ENCODE measurements at places on chromosomes 11 and 22.

DNA sequence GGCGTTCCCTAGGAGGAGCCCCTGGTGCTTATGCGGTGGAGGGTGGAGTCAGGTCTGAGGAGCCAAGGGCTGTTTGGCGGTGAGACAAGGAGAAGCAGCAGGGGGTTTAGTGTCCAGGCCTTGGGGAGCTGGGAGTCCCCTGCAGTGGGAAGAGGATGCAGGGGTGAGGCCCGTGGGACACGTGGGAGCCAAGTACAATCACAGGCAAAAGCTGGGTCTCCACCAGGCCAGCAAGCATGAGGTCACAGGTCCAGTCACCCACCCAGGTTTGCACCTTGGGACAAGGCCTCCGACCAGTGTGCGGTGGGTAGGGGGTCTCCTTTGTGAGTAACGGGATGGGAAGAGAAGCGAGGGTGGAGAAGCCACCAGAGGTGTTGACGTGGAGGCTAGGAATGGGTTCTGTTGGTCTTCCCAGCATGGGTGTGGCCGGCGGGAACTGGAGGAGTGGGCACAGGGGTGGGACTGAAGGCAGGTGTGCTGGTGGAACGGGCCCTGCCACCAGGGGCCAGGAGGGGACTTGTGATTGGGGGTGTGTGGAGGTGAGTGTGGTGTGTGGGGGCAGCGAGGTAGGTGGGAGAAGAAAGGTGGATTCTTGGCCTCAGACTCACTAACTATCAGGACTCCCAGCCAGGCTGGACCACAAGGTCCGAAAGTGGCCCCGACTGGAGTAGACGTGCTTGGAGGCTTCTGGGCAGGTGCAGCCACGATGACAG lies 953.6 kb downstream of the TBC1D22A start:
- DNase-seq = no peak

DNA sequence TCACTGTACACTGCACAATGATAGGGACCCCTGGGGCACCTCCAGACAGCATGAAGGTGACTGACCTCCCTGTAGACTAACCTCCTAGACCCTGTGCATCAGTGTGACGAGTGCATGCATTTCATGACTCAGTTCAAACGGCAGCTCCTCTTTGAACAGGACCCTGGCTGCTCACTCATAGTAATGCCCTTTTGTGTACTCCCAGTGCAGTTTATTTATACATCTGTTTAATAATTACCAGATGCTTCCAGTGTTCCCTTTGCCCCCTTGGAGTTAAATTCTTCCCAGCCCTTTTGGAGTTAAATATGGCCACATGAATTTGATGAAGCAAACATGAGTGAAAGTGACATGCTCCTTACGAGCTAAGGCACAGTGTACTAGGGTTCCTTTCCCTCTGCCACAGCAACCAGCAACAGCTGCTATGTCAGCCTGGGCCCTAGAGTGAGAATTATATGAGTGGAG lies 72.4 kb downstream of the PANX1 start:
- DNase-seq = no peak

DNA sequence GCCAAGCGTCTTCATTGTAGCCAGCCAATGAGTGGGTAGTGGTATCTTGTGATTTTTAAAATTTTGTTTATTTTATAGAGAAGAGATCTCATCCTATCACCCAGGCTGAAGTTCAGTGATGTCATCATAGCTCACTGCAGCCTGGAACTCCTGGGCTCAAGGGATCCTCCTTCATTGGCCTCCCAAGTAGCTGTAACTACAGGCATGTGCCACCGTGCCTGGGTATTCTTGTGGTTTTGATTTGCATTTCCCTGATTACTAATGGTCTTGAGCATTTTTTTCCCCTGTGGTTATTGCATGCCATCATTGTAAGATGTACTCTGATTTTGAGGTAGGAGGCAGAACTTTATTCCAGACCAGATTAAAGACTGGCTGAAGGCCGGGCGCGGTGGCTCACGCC lies 2.4 kb upstream of the DENND6B start:
- no peak for DNase-seq

GRCh38 chr11:85472953-85473352 lies 154.2 kb downstream of the DLG2 start:
- DNase-seq = no peak

DNA sequence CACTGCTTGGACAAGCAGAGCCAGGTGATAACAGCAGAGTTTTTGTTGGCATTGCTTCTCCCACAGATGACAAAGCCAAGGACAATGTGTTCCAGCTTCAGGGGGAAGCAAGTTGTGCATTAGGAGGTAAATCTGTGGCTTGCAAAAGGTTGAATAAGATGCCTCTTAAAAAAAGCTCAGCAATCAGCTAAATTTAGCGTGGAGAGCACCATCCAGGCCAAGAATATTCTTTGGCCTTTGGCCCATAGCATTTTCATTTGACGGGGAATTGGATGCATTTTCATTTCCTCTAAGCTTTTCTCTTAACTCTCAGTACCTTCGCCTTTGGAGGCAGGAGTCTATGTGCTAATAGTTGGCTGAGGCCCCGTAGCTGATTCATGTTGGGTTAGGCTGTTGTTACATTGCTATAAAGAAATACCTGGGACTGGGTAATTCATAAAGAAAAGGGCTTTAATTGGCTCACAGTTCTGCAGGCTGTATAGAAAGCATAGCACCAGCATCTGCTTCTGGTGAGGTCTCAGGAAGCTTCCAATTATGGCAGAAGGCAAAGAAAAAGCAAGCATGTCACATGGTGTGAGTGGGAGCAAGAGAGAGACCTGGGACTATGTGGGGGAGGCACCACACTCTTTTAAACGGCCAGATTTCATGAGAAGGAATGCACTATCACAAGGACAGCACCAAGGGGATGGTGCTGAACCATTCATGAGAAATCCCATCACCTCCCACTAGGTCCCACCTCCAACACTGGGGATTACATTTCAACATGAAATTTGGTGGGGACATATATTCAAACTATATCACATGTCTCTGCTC lies 350.1 kb upstream of the C11orf87 start:
- DNase-seq = no peak

DNA sequence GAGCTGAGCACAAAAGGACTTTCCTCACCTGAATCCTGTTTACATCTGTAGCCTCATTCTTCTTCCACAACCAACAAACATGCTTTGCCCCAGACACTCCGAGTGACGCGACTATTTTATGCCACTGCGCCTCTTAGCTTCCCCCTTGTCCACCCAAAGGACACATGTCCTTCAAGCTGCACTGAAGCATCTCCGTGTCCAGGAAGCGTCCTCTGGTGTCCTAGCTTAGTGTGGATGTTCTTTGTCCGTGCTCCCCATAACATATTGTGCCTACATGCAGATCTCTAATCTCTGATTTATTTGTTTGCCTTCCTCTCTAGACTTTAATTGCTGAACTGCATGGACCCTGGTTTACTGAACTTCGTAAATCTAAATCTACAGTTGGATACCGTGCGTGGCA lies 20.1 kb upstream of the CECR2 start:
- no peak for DNase-seq

GRCh38 chr11:18527512-18527911 lies 770 bp upstream of the TSG101 start:
- no peak for DNase-seq

- DNase-seq = no peak
Observed at GRCh38 chr11:19890308-19890707, 177.7 kb downstream of the NAV2 start.

GRCh38 chr11:67429038-67429668 lies 859 bp downstream of the RPS6KB2 start:
- DNase-seq = no peak

DNA sequence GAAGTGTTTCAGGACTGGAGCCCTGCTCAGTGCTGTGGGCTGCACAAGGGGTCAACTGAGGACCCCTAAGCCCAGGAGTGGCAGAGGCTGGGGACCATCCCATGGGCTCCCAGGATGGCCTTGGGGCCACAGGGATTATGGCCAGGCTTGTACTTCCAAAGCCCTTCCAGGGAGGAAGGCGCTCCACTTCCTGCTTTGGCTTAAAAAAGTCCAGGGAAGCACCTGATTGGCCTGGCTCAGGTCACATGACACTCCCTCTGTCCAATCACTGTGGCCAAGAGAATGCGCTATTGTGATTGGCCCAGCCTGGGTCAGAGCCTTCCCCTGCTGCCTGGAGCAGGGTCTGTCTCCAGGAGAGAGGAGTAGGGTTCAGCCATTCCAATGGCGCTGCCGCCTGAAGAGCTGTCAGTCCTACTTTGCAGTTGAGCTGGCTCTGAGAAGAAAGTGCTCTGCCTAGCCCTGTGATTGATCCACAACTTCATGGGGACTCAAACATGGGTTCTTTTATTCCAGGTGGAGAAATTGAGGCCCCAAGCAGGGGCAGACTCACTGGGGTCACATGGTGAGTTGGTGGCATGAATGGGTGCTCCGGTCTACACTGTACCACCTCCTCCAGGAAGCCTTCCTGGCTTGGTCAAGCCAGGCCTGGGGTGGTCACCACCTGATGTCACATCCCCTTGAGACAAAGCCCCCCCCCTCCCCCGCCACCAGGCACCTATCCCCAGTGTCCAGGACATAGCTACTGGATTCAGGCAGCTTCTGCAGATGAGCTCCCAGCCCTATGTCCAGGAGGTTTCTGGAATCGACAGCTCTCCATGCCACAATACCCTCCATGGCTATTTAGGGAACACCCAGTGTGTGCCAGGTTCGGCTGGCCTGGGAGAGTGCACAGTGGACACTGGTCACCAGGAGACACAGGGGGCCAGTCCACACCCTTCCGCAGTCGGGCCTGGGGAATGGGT lies 48.2 kb downstream of the RTN4R start:
- no peak for DNase-seq

GRCh38 chr11:20912922-20913512 lies 243.6 kb downstream of the NELL1 start:
- no peak for DNase-seq

DNA sequence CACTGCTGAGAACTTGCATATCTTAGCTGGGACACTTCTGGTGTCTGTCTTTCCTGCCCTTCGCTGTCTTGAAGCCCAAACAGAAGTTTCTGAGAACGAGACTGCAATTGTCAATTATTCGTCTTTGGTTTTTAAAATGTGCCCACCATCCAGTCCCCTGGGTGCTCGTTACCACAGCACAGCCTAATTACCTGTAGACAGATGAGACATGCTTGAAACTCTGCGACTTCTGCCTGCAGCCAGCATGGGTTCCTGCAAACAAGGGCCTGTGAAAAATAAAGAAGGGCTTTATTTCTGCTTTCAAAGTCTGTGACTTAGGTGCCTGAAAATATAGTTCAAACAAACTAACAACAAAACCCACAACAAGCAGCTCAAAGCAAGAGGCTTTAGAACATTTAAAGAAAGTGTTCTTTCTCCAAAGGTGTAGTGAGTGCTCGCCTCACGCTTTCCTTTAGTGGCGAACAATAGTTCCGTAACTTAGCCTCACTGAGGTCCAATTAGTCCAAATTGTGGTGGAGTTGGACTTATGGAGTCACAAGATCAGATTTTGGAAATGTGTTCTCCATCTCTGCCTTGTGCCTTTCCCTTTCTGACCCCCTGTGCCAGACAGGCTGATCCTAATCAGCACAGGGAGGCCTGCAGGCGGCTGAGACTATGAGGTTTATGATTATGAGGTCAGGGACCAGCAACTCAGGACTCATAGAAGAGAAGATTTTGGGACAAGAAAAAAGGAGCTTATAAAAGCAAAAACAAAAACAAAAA lies 20.4 kb upstream of the GRAMD1B start:
- no peak for DNase-seq

Measured in right atrium auricular region (tissue), 2 donors.